ENCODE measurements at places on chromosomes 11 and 22.

DNA sequence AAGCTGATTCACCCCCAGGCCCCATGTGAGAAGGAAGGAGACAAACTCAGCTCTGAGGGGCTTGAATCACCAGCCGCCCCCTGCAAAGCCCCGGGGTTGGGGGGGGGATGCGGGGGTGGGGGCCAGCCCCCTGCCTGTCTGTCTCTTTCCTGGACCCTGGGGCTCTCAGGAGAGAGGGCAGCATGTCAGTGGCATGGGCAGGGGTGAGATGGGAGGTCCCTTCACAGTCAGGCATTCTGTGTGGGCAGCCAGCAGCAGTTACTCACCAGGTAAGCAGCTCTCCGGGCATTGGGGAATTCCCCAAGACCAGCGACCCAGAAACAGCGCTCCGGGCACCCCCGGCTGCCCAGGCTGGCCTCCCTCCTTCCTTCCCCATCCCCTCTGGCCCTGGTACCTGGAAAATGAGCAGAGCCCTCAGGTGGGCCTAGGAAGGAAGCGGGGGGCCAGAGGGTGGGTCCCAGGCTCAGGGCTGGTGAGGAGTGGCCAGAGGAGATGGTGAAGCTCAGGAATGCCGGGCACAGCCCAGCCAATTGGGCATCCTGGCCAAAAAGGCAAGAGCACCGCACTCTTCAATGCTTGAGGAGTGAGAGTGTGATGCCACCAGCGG is 4.2 kb upstream of the LIF start:
- no peak for DNase-seq

DNA sequence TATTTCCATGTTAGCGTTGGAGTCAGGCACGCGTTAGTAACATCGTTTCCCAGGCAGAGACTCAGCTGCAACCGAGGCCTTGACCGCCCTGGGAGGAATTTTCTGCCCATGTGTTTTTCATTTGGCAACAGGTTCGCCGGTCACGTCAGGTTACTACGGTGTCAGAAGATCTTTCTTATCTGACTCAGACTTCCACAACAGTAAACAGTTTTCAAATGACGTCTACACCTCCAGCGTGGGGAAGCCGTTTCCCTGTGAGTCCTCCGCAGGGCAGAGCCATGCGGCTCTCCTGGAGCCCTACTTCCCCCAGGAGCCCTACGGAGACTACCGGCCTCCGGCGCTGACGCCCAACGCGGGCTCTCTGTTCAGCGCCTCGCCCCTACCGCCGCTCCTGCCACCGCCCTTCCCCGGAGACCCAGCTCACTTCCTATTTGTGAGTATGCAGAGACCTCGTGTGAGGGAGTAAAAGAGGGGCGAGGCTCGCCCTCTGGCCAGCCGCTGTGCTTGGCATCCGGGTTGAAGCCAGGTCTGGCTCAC is 14.3 kb upstream of the POU2AF3 start:
- peak; percentile 50 for DNase-seq

GRCh38 chr11:8068605-8069221 is 12.3 kb upstream of the TUB start:
- peak; percentile 71 for DNase-seq

DNA sequence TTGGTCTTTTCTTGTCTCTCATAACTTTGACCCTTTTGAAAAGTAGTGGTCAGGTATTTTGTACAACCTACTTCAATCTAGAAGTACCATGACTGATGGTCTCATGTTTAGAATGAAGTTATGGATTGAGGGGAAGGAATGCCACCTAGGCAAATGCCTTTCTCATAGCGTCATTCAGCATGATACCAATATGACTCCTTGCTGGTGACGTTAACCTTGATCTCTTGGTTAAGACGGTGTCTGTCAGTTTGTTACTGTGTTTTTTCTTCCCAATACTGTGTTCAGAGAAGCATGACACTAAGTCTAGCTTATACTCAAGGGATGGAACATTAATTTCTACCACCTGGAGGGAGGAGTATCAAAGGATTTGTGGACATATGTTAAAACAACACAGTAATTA is 130.9 kb downstream of the KIF18A start:
- no peak for DNase-seq

GRCh38 chr11:88194990-88195389 is 19.7 kb upstream of the RAB38 start:
- no peak for DNase-seq

DNA sequence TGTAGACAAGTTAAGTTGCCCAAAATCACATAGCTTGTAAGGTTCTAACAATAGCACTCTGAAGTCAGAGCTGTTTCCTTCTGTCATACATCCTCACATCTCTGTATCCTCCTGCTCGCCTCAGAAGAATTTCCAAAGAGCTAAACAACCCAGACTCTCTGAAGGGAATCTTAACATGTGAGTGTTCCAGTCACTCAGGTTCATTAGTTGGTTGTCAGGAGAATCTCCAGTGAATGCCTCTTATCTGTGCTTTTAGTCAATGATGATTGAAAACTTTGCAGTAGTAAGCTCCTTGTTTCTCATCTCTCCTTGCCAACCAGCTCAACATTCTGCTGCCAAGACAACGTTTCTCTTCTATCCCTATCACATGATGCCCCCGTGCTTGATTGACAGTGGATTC is 195.5 kb downstream of the C11orf91 start:
- DNase-seq, result no peak

DNA sequence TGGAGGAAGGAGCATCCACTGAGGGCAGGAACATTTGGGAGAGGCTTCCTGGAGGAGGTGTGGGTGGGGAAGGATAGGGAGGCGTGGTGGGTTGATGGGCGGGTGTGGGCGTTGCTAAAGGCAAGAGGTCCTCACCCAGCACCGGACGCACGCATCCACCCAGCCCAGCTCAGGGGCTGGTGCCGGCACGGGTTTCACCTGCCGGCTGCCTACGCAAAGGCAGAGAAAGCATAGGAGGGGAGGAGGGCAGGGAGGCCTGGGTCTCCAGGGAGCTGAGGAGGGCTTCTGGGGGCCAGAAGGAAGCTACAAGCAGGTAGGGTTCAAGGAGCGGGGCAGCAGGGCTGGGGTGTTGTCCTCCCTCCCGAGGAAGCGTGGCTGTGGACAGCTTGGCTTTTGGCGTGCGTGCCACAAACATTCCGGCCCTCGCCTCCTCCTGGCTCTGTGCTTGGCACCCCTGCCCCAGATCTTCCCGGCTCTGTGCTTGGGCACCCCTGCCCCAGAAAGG is 7.8 kb downstream of the SSH3 start:
- DNase-seq, result no peak

GRCh38 chr11:17221968-17222367 is 14.2 kb upstream of the PIK3C2A start:
- DNase-seq, result no peak

GRCh38 chr11:22900764-22901486 is 40.7 kb upstream of the CCDC179 start:
- DNase-seq, result no peak

DNA sequence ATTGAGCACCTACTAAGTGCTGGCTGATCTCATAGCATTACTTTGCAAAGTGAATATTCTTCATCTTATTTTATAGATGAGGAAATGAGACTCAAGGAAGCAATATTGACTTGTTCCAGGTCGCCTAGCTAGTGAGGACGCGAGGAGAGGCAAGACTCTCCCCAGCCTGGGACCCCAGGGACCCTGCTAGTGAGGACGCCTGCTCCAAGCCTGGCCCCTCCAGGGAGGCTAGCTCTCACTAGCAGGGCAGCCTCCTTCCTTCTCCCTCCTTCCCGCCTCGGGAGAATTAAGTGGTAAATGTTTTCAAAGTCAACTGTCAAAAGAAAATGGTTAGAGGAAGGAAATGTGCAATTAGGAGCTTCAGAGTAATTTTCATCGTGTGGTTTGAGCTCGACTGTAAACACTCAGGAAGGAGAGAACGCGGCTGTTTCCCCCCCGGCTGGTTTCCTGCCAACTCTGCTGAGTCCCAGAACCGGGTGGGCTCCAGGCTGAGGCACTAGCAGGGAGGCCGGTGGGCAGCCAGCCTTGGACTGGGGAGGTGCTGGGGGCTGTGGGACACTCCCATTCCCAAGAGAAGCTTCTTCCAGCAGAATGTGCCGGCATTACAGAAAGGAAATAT is 17.9 kb downstream of the MYEOV start:
- DNase-seq, result no peak
